Testis (tissue), 5 donors: ENCODE measurements at places on chromosomes 3 and 15. TPM values are rescaled to one million over a fixed set of nuclear protein-coding genes. Genes with fewer than 3 reads are reported as not detected.
A peak's percentile ranks its signal among the peaks of the same experiment; 100 is the strongest.

Gene ROPN1
- total RNA-seq = 139 TPM

- DNase-seq = no peak
These were observed at the start of gene SLC12A8 for GRCh38 chr3:125212509-125213363. SLC12A8 (minus strand) TSS chr3:125212748; CDS start chr3:125211349, 1,399 bp downstream.

DNA sequence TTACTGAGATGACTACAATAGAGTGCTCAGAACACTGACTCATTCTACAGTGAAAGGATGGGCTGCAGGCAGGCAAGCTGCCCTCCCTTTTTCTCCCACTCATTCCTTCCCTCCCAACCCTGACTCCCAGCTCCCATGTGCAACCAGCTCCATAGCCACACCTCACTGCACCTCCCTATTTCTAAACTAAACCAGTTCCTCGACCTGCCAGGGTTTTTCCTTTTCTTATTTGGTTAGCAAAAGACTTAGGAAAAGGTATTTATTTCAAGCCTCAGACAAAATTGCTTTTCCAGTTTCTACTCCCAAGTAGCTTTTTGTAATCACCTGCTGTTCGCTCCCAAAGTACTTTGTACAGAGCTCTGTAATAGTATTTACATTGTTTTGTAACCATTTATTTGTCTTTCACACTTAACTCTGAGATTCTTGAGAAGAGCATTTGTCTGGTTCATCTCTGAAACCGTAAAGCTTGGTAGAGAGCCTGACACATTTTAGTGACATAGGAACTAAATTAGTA lies 2.2 kb downstream of the AADAC start:
- peak; percentile 73 for DNase-seq

- no peak for DNase-seq
These were observed 14.7 kb downstream of the FILIP1L start for GRCh38 chr3:100099621-100100020.

DNA sequence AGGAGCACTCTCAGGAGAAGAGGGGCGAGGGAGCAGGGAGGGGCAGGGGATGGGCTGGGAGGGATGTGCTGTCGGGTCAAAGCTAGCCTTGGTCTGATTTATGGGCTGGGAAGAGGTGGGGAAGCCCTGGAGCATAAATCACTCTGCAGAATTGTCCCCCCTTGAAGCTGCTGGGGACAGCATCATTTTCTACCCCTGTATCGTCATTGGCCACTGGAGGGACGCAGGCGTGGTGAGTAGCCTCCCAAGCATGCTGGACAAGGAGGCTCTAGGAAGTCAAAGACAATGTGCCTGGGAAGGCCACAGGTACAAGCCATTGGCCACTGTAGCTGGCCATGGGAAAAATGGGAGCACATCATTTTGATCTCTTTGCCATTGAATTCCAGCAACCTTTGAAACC lies 175.5 kb upstream of the CTDSPL start:
- DNase-seq = no peak

Gene NPAP1
- 8.6 TPM for total RNA-seq

DNA sequence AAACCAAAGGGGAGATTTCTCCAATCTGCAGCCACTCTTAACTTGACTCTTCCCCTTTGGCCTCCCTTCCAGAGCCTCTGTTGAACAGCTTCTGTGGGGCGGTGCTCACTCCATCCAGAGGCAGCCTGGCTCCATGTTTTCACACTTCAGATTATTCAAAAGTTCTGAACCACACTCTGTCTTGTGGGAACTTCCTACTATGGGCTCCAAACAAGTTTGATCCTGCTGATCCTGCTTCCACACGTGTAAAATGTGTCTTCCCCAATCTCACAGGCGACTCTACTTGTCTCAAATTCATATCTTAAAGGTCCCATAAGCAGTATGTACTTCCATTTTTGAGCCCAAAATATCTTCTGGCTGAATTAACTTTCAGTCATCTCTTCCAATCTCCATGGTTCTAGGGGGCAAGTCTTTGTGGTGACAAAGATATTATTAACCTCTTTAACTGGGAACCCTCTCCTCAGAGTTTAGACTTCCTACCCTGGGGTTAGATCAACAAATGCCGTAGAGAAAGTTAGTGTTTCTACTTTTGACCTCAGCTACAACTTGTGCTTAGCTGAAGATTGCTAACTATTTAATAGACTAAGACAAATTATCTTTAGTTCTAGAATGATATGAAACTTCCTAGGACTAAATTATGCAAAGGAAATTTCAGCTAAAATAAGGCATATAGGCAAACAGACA lies 176.3 kb upstream of the BCL6 start:
- no peak for DNase-seq

Gene EPHA3
- total RNA-seq = 1.3 TPM
